ENCODE measurements at places on chromosomes 2 and 18.
A peak's percentile ranks its signal among the peaks of the same experiment; 100 is the strongest.

DNA sequence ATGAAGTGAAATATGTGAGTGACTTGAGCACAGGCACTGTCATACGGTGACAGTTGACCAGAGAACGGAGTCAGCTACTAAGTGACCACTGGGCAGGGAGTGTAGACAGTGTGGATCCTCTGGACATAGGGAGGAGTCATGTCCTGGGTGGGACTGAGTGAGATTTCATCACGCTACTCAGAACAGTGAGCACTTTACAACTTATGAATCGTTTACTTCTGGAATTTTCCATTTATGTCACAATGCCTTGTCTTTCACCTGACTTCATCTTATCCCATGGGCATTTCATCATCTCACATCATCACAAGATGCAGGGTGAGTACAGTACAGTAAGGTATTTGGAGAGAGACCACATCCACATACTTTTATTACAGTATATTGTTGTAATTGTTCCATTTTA is 29.0 kb downstream of the PTPRM start:
- no peak for DNase-seq

DNA sequence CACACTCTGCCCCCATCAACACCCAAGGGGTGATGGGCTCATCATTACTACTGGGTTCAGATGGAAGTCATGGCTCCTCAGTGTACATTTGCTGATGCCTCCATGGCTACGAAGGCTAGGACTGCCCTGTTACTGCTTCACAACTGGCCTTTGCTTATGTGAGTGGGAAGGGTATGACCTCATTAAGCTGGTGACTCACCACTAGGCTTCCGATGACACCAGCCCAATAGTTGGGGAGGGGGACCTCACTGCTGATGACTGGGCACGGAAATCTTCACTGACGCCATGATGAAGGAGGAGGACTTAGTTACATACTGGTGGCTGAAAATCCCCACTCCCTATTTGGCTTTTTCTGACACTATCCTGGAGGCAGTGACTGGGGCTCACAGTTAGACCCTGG is 263.2 kb downstream of the CMPK2 start:
- no peak for DNase-seq

DNA sequence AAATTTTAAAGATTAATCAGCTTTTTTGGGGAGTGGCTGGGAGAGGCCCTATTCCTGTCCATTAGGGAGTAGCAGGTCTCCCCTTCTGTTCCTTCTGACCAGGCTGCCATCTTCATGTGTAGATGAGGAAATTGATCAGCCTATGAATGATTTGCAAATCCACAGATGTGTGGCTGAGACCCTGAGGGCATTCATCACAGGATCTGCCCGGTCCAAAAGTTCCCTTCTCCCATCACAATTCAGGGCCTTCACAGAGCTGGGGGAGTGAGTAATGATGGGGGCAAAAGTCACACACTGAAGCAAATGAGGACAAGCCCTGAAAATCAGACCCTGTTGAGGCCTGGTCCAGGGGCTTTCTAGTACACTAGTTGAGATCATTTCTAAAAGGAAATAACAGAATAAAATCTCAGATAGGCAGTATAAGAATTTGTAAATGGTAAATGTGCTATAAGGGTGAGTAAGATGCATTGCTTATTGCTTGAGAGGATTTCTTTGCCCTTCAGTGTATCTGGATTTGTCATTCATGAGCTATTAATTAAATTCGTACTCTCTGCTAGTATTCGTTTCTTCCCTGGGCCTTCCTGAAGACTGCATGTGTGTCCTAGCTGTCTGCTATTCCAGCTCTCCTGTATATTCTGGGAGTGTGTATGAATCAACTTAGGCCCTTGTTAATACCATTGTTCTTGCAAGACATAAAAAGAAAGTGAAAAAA is 53.2 kb downstream of the SETBP1 start:
- no peak for DNase-seq

DNA sequence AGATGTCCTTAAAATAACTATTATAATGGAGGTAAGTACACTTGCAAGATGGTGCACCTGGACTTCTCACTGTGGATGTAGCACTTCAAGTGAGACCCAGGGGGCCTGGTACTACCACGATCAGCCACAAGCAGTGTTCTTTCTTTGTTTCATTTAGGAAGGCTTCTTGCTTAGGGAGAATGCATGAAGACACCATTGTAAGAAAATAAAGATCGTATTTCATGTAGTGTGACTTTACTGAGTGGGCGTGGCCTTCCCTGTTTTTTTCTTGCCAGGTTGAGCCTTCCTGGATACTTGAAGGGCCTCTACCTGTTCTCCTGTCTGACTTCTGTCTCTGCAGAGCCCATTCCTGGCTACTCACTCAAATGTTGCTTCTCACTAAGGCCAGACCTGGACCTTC is 615.6 kb upstream of the SOX11 start:
- DNase-seq, result no peak

DNA sequence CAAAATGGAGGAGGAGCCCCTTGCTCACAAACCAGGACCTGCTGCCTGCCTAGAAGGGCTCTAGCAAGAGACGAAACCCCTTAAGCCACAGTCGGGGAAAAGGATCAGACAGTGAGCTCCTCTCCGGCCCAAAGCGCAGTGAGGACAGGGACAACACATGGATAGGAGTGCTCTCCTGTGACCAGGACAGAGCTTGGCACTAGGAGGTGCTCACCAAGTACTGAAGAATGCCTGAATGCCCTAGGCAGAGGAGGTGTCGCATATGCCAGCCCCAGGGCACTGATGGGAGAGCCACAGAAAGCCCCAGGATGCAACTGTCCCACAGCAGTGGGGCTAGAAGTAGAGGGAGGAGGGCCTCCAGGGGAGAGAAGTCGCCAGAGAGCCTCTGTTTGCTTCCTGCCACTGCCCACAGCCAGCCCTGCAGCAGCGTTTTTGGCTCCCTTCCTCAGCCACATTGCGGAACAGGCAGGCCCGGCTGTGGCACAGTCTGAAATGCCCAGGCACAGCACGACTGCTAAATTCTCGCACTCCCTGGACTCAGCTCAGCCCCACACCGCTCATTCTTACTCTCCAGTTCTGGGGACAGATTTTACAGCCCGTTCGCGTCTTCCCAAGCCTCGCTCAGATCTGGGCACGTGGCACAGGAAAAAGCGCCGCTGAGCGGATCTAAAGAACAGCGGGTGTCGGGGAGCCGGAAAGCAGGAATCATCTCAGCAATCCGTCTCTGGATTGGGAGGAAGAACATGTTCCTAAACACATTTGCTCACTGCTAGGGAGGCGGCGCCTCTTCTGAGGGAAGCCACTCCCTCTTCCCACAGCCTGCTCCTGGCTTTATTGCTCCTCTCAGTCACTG is 98.7 kb upstream of the POU3F3 start:
- DNase-seq, result no peak

DNA sequence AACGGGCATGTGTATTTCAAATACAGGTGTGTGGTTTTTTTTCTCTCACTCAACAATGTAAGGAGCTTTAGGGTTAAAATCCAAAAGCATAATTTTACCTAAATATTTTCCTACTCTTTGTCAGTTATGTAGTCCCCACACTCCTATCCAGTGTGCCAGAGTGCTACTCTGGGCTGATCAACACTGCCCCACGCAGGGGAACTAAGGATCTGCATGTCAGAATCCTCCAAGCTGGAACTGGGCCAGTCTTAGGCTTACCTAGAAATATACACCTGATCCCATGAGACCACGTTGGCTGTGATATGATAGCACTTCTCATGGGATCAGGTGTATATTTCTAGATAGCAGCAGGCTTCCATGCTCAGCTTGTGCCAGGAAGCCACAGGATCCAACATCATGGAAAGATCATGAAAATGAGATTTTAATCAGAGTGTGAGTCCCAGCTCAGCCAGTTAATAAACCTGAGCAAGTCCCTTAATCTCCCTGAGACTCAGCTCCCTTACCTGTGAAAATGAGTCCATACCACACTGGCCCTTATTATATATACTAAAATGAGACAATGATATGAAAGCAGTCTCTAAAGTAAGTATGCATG is 29.7 kb downstream of the CCDC141 start:
- no peak for DNase-seq

GRCh38 chr18:74715306-74715705 is 117.6 kb downstream of the ZNF407 start:
- DNase-seq, result no peak

GRCh38 chr2:37026050-37026449 is 58.1 kb downstream of the HEATR5B start:
- no peak for DNase-seq

DNA sequence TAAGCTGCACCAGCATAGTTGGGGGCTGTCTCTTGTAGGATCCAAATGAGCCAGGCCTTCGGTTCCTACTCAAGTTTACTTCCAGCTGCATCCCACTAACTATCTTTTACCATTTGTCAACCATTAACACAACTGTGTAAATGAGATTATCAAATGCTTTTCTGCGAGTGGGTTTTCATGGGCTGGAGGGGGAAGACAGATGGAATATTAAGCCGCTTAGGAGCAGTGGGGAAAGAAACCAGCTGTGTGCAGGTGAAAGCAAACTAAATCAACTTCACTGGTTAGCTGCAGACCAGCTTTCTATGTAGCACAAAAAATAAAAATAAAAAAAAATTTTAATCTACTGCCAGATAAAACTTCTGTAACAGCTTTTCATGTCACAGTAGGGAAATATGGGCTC is 307.3 kb upstream of the FBXO11 start:
- no peak for DNase-seq

GRCh38 chr2:200447139-200447855 is 62.6 kb downstream of the KCTD18 start:
- DNase-seq, result no peak

- no peak for DNase-seq
Observed at GRCh38 chr2:229920011-229920641, 1.7 kb downstream of the TRIP12 start.

- no peak for DNase-seq
Observed at GRCh38 chr2:179741317-179741716, 120.1 kb downstream of the ZNF385B start.

DNA sequence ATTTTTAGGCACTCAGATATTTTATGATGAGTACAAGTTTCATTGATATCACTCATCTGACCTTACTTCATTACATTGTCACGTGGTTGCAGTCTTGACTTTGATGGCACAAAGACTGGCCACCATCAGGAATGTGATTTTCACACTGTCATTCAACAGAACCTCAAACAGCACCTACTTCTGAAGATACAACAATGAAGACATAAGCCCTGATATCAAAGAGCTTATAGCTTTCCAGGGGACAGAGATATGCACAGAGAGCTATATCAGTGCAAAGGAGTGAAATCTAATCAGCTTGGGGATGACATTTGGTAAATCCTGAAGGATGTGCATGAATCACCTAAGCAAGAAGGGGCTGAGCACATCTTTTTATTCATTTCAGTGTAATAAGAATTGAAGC is 72.3 kb downstream of the MEP1B start:
- no peak for DNase-seq

- no peak for DNase-seq
Observed at GRCh38 chr2:61463769-61464475, 7.0 kb downstream of the USP34 start.

- peak; percentile 60 for DNase-seq
Observed at GRCh38 chr2:10122500-10123280, at the start of gene RRM2. TSS of gene RRM2 (plus strand) at chr2:10122739. CDS start at chr2:10122799, 60 bp downstream.

- DNase-seq, result no peak
Observed at GRCh38 chr2:94982675-94983074, 42.8 kb upstream of the MAL start.

- DNase-seq, result no peak
Observed at GRCh38 chr2:136310005-136310495, 192.1 kb upstream of the CXCR4 start.

DNA sequence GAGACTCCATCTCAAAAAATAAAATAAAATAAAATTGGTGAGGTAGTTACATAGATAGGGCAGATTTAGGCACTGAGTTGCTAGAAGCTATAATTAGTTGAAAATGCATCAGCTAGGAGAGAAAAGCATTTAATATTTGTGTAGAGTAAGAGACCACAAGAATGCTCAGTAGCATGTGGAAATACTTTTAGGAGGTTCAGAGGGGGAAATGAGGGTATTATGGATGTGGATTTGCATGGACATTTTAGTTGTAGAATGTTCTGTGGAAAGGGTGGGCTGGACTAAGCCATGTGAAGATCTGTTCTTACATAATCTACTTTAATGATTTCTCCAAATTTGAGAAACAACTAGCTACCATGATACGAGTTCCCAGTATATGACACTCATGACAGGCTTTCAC is 95.5 kb downstream of the ATP9B start:
- DNase-seq, result no peak

DNA sequence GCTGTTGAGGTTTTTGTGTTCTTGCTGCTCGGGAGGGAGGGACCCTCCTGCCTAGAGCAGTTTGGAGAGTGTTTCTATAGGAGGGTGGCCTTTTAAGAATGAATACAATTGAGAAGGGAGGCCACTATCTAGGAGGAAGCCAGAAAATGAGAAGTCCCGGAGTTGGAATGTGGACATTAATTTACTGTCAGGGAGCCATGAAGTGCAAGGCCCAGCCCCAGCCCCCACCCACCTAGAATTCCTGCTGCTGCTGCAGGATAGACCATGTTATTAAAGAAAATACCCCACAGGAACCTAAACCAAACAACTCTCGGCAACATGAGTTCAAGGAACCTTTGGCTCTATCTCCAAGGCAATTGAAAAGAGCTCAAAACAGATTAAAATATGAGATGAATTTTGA is 46.0 kb downstream of the ZBTB7C start:
- DNase-seq, result no peak

DNA sequence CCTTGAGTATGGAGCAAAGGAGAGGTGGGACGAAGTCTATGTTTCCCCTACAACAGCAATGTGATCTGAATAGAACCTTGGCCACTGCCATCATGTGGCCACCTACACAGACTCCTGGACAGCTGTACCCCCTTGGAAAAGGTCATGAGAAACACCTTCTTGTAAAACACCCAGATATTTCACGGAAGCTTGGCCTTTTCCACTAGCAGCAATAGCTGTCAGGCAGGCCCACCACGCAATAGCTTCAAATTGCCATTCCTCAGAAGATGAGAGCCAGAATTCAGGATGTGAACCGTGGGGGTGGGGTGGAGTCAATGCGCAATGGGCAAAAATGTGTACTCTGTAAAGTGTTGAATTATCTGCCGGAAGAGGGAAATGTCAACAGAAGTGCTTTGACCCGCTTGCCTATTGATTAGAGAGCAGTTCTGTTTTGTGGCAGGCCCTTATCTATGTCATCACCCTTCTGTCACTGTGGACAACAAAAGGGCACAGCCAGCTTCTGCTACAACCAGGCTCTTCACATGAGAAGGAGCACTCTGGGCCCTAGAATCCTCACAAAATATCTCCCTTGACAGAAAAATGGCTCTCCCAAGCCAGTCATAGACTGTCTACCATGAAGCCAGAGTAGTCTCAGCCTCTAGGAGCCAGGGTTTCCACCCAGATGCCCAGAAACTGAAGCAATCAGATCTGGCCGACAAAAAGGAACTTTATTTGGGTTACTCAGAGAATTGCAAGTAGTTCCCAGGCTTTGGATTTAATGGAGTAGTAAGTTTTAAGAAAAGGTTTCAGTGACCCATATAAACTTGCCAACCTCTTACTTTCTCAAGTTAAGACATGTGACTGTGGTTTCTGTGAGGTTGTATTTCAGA is 9.5 kb downstream of the INPP1 start:
- no peak for DNase-seq

GRCh38 chr2:108965540-108966289 is 23.3 kb downstream of the EDAR start:
- DNase-seq, result no peak

- no peak for DNase-seq
Observed at GRCh38 chr2:54240515-54241469, 15.2 kb downstream of the TSPYL6 start.
